Anterior cingulate cortex (tissue), 58 donors: ENCODE measurements at places on chromosomes 3 and 15.

GRCh38 chr3:41450416-41451231, 251.3 kb downstream of the CTNNB1 start:
- no peak for DNase-seq

DNA sequence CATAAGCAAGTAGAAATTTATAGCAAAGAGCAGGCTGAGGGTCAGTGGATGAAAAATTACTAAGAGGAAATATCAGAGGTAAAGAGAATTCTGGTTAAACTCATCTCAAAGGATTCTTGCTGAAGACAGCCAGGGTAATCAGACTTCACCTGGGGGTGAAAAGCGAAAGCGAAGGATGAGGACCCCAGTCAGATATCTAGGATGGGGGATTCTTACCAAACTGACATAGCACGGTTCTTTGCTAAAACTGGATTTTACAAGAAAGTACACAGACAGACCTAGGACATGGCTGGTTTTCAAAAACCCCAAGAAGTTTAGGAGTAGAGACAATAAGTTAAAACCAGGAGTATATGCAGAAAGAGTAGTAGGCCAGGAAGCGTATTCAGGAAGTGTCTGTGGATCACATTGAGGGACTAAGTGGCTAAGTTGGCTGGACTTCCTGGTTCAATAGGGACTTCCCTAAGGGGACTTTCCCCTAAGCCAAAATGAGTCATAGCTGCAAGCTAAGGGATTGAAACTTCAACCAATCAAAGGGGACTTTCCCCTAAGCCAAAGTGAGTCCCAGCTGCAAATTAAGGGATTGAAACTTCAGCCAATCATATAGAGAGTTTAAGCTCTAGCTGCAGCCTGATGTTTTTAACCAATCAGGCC, 2.4 kb upstream of the CFAP91 start:
- DNase-seq: no peak

DNA sequence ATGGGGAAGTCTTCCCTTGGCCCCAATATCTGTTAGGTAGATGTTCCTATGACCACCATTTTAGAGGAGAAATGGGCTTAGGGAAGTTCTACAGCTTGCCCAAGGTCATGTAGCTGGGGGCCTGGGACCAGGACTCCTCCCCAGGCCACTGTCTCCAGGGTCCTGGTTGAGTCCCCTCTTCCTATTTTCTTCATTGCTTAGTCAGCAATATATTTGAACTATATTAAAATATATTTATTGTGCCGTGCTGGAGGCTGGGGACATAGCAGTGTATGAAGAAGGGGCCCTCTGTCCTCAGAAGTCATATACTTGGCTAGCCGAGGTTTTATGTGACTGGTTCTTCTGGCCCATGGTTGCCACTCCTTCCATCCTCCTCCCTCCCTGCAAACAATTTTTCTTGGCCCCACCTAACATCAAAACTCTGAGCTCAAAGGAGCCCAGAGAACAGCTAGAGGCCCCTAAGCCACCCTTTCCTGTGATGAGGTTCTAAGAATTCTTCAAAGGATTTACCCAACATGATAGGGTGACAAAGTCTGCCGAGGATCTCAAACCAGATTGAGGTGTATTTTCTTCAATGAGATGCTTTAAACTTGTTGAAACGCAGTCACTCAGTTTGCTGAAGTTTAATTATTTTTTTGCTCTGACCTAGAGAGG, 121.2 kb upstream of the RASGRP1 start:
- no peak for DNase-seq

GRCh38 chr3:10361375-10361774, 40.5 kb upstream of the SEC13 start:
- no peak for DNase-seq

GRCh38 chr3:131047582-131047981, 20.9 kb downstream of the NEK11 start:
- DNase-seq: no peak

DNA sequence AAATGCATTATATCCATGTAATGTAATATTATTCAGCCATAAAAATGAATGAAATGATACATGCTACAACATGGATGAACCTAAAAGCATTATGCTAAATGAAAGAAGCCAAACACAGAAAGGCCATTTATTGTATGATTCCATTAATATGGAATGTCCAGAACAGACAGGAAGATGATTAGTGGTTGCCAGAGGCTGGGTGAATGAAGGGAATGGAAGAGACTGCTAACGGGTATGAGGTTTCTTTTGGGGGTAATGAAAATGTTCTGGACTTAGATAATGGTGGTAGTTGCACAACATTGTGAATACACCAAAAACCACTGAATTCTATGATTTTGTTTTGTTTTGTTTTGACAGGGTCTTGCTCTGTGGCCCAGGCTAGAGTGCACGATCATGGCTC, 61.6 kb upstream of the MAP4 start:
- no peak for DNase-seq

- DNase-seq: no peak
Measured at GRCh38 chr3:195810455-195810845, 1.3 kb downstream of the MUC4 start.

GRCh38 chr3:147422196-147422595, 13.0 kb downstream of the ZIC1 start:
- DNase-seq: no peak

DNA sequence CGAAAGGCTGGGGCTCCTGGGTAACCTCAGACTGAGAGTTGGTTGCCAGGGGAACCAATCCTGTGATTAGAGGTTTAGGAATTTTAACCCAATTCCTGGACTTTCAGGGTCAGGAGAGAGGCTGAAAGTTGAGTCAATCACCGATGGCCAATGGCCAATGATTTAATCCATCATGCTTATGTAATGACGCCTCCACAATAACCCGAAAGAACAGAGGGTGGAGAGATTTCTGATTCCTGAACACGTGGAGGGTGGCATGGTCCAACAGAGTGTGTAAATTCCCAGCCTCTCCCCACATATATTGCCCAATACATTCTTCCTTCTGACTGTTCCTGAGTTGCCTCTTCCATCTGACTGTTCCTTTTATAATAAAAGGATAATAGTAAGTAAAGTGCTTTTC, 137.2 kb upstream of the CBLB start:
- no peak for DNase-seq

GRCh38 chr3:72177075-72178050, 392.4 kb upstream of the PROK2 start:
- peak; percentile 57 for DNase-seq

DNA sequence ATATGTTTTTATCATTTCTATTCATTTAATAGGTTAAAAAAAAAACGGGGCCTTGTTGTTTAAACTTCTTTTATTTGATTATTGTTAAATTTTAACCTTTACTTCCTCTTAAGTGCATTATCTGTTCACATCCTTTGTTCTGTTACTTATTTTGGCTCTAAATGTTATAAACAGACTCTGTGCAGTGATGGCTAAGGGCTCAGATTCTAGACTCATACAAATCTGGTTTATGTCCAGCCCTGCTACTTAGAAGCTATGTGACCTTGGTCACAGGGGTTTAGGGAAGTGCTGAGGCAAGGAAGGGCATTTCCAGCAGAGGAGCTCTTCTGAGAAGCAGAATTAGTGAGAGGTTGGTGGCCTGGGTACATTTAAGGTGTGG, 55.3 kb upstream of the VILL start:
- DNase-seq: no peak

DNA sequence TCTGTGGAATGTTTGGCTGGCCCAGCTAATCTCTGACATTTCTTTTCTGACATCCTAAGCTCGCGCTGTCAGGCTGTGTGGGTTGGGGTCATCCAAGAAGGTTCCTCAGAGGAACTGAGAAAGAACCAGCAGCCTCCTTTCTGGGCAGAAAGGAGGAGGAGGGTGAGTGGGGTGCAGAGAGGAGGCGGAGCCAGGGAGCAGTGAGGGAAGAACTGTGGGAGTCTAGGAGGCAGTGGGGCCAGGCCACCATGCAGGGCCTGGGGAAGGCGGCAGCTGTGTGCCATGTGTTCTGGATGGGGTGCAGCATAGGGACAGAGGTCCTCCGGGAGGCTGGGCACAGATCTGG, 5.3 kb downstream of the SEMA7A start:
- DNase-seq: no peak
